Endothelial cell (in vitro differentiated cells): ENCODE measurements at places on chromosomes 1 and 21.

- no peak for DNase-seq
These were observed 469.5 kb upstream of the VAMP3 start for GRCh38 chr1:7301664-7301981.

DNA sequence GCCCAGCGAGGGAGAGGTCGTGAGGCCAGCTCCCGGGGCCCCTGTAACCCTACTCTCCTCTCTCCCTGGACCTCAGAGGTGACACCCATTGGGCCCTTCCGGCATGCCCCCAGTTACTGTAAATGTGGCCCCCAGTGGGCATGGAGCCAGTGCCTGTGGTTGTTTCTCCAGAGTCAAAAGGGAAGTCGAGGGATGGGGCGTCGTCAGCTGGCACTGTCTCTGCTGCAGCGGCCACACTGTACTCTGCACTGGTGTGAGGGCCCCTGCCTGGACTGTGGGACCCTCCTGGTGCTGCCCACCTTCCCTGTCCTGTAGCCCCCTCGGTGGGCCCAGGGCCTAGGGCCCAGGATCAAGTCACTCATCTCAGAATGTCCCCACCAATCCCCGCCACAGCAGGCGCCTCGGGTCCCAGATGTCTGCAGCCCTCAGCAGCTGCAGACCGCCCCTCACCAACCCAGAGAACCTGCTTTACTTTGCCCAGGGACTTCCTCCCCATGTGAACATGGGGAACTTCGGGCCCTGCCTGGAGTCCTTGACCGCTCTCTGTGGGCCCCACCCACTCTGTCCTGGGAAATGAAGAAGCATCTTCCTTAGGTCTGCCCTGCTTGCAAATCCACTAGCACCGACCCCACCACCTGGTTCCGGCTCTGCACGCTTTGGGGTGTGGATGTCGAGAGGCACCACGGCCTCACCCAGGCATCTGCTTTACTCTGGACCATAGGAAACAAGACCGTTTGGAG lies 23.7 kb upstream of the TNFRSF1B start:
- no peak for DNase-seq

- no peak for DNase-seq
These were observed 1.2 kb downstream of the NASP start for GRCh38 chr1:45585110-45585426.

- DNase-seq: no peak
These were observed 1.3 kb upstream of the HES4 start for GRCh38 chr1:1001057-1001783.

DNA sequence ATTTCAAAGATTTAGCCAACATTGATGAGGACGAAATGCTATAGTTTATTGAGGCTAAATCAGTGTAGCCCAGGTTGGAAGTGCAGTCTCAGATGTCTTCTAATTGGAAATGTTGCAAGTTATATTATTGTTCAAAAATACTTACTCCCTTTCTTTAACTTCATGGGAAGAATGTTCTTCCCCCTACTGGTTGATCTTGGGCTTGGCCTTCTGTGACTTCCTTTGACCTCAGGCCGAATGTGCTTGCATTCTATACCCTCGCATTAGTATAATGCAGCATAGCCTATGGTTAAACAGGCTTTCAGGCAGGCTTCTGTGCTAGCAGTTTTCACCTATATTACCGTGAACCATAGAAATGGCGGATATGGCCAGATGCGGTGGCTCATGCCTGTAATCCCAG lies 77.3 kb downstream of the RPE65 start:
- DNase-seq: no peak

- no peak for DNase-seq
These were observed 38.6 kb downstream of the GADD45A start for GRCh38 chr1:67723620-67724019.

DNA sequence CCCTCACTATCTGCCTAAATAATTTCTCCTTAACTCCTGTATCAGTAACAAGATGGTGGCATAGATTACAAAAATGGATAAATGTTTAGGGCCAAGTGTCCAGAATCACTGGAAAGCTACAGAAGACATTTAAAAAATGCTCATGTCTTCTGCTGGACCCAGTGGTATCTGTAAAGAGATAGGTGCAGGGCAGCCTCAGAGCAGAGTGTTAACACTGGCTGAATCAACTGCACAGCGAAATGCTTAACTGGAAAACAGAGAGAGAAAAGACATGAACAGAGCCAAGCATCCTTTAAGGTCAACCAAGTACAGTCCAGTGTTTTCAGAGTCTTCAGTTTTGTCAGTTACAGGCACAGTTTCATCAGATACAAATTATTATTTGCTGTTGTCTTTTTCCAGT lies 419.3 kb downstream of the ZP4 start:
- DNase-seq: no peak

- no peak for DNase-seq
These were observed 720.7 kb upstream of the CXADR start for GRCh38 chr21:16792101-16792500.

- DNase-seq: no peak
These were observed 61.3 kb downstream of the BCAR3 start for GRCh38 chr1:93620172-93620840.

DNA sequence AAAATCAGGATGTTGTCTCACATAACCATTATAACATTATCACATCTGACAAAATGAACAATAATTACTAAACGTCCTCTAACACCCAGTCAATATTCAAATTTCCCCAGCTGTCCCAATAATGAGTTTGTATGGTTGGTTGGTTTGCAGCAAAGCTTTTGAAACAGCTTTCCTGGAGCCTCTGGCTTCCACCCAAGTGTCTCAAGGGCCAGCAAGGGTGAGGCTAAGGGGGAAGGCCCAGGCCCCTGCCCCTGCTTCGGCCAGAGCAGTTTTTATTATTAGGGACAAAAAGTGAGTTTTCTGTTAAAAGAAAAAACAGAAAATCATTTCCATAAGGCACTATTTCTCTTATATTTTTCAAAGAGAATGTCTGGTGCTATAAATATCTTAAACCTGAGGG lies 19.1 kb upstream of the AVPR1B start:
- DNase-seq: no peak

GRCh38 chr1:203644661-203645510 lies 18.3 kb downstream of the ATP2B4 start:
- DNase-seq: no peak

DNA sequence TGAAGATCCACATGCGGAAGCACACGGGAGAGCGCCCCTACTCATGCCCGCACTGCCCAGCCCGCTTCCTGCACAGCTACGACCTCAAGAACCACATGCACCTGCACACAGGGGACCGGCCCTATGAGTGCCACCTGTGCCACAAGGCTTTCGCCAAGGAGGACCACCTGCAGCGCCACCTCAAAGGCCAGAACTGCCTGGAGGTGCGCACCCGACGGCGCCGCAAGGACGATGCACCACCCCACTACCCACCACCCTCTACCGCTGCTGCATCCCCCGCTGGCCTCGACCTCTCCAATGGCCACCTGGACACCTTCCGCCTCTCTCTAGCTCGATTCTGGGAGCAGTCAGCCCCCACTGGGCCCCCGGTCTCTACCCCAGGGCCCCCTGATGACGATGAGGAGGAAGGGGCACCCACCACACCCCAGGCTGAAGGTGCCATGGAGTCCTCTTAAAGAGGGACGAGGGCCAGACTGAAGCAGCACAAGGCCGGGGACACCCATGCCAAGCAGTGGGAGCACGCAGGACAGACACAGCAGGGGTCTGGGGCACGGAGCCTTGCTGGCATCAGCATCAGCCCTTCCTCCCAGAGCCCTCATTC lies 13.7 kb downstream of the ZBTB7B start:
- no peak for DNase-seq

GRCh38 chr1:1937549-1938275 lies 18.6 kb upstream of the TMEM52 start:
- DNase-seq: no peak

DNA sequence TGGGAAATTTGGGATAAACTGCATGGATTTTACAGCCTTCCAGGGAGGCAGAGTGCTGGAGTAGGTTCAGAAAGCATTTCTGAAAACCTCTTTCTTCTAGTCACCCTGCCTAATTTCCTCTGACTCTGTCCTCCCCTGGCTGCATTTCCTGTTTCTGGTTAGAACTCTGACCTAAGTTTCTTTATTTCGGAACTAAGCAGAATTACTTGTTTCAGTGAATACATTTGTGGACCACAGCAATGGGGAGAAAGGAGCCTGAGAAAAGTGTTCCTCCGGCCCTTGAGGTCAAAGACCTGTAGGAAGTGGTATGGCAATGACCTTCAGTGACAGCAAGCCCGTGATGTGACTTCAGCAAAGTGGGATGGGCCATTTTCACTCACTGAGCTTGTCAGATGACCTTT lies 173.4 kb upstream of the RUNX1 start:
- DNase-seq: no peak

DNA sequence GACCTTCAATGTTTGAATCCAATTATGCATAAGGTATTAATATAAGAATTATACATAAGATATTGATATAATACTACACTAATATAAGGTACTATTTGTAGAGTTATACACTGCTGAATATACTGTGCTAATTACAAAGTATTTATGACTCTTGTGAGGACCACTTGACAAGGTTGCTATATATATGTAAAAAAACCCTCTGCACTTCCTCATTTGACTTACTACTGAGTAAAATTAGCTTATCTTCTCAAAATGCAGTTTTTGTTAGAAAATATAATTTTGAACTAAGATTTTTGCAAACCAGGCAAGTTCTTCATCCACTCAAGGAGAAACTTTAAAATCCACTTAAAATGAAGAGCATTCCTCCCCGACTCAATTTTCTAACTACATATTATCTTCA lies 8.5 kb downstream of the SIKE1 start:
- DNase-seq: no peak

DNA sequence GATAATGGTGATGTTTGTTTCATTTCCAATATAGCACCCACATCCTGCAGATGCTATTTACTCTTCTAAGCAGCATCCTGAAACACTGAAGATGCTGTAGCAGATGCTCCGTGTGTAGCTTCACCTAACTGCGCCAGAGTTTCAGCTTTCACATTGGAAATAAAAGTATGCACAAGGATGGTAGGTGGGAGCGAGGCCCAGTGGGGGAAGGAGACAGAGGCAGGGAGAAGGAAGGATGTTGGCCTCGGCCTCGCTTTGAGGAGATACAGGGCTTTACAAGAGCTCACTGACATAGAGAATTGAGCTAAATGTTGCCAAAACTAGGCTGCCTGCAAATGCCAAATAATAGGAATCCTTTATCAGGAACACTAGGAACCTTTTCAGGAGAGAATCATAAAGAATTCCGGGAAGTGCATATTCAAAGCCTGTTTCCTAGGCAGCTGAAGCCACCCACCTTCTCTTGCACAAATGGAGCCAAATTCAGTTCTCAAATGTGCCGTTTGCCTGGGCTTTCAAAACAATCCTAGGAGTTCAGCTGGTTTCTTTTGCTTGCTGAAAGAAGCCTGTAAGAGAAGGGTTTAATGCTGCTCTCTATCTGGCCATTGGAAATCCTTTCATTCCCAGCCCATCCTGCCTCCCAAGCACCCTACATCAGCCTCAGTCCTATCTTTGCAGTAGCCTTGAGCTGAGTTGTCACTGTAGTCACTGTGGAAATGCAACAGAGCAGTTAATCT lies 135.4 kb upstream of the ATP1B1 start:
- no peak for DNase-seq

- DNase-seq: no peak
These were observed 9.6 kb downstream of the LRRC53 start for GRCh38 chr1:74502858-74503257.

DNA sequence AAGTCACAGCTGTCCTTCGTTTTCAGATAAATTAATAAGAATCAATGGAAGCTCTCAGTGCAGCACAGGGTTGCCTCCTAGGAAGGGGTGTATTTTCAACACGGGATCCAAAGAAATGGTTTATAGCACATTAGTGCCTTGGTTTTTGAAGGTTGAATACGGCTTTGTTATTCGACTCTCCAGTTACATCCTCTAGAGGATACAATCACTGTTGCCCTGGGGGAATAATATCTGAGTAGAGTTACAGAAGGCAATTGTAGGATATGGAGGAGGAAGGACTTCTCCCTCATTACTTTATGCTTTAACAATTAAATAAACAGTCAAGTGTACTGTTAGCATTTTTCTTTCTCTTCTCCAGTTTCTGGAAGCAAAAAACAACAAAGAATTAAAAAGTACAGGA lies 14.3 kb upstream of the ZNF326 start:
- DNase-seq: no peak

DNA sequence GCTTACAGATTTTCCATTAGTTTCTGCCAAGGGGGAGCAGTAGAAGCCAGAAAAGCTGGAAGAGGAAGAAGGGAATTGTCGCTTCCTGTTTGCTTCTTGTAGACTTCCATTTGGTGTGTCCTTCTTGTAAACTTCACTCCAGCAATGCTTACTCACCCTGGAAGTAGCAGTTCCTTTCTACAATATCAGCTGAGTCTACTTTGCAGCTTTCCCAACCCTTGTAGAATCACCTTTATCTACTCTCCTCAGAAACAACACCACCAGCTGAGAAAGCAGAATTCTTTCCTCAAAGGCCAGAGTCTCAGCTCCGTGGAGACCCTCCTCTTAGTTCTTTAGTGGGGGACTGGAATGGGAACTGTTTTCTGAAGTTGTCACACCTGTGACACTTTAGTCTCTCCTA lies 1136.7 kb upstream of the TMPRSS15 start:
- peak; percentile 3 for DNase-seq

GRCh38 chr1:32742199-32742947 lies 39.8 kb upstream of the SYNC start:
- peak; percentile 39 for DNase-seq

DNA sequence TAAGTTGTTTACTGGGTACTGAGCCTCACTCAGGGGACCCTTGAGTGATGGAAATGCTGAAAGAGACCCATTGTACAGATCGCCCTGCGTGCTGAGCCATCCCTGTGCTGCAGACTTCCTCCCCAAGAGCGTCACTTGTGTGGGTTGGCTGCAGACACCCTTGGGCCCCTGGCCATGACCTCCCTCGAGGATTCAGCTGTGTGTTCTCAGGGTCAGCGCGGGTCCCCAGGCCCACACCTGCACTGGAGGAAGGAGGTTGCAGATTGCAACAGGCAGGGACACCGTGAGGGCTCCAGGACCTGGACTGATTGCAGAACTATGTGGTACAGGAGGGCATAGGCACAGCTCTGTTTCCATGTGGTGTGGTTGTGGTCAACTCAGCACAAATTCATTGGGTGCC lies 4.4 kb downstream of the SNAP47 start:
- DNase-seq: no peak

- no peak for DNase-seq
These were observed 1.8 kb upstream of the SLC50A1 start for GRCh38 chr1:155133799-155134281.

- DNase-seq: no peak
These were observed 1.5 kb downstream of the MIB2 start for GRCh38 chr1:1616838-1617237.

- no peak for DNase-seq
These were observed 6.3 kb upstream of the ZBTB21 start for GRCh38 chr21:42016364-42016985.

DNA sequence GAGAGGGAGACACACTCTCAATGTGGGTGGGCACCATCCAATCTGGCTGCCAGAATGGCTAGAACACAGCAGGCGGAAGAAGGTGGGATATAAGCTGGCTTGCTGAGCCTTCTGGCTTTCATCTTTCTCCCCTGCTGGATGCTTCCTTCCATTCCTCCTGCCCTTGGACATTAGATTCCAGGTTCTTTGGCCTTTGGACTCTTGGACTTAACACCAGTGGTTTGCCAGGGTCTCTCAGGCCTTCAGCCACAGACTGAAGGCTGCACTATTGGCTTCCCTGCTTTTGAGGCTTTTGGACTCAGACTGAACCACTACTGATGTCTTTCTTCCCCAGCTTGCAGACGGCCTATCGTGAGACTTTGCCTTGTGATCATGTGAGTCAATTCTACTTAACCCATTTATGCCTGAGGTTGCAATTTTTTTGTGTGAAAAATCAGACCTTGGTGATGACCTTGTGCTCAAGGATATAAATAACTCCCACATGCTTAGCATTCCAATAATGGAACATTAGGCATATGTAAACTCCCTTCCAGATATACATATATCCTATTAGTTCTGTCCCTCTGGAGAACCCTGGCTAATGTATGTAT lies 56.7 kb upstream of the CD55 start:
- DNase-seq: no peak
